ENCODE measurements at places on chromosomes 5 and 9. TPM values are rescaled to one million over a fixed set of nuclear protein-coding genes. Genes with fewer than 3 reads are reported as not detected.

FBP2 gene
- total RNA-seq: not detected

LNPEP gene
- 92.5 TPM for total RNA-seq

TGFBI gene
- total RNA-seq: 13.2 TPM

GRCh38 chr9:107711542-107711941 lies 222.0 kb upstream of the KLF4 start:
- DNase-seq: no peak
- no peaks in the 10 kb centered on the region for H3K4me1 ChIP-seq
- no peaks in the 10 kb centered on the region for H3K36me3 ChIP-seq

GDNF gene
- not detected for total RNA-seq

DNA sequence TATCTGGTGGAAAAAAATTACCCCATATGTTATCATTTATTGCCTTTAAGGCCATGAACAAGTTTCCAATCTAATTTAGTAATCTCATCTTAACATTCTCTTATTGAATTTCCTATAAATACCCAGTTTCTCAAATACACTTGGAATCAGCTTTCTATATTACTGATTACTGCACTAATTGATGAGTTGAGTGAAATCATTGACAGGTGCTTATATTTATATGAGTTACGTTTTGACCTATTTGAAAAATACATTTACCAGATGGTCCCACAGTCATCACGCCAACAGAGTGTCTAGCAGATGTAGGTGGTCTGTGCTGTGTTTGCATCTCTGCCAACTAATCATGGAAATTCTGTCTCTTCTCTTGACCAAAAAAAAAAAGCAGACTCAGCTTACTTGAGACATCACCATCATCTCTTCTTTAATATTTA lies 307.3 kb upstream of the NREP start:
- no peaks in the 10 kb centered on the region for H3K4me1 ChIP-seq
- no peak overlapping the region for H3K27ac ChIP-seq
- H3K27me3 ChIP-seq: no peaks in the 10 kb centered on the region
- no peak overlapping the region for H3K4me3 ChIP-seq
- H3K36me3 ChIP-seq: no peaks in the 10 kb centered on the region

- H3K4me1 ChIP-seq: no peaks in the 10 kb centered on the region
- H3K27me3 ChIP-seq: no peaks in the 10 kb centered on the region
- no peak overlapping the region for H3K27ac ChIP-seq
- DNase-seq: no peak
Measured at GRCh38 chr5:1402611-1403255, 42.5 kb downstream of the SLC6A3 start.

DNA sequence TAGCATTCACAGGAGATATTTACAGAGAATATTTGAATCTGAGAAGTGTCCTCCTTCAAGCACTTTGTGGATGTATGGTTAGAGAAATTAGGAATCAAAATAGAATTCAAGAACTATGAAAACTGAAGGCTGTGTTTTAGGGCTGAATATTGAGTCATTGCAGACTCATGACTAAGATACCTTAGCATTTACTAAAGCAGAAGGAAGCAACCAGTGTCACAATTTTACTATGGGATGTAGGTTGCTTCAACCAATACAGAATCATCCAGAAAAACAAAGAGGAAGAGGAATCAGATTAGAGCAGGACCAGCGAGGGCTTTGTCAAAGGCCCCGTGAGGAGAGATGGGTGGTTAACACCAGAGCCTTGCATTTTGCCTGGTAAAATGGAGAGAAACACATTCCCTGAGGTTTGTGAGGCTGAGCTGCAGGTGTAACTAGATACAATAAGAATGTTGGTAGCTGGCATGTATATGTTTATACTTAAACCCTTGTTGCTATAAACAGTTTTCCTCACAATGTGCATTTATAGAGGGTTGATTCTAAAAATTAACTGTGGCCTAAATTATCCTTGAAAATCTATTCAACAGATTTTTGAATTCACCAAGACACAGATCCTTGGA lies 518.1 kb downstream of the AGTPBP1 start:
- H3K27ac ChIP-seq: no peak overlapping the region
- DNase-seq: no peak
- no peaks in the 10 kb centered on the region for H3K36me3 ChIP-seq

- no peaks in the 10 kb centered on the region for H3K4me1 ChIP-seq
- no peak overlapping the region for H3K27ac ChIP-seq
- no peak for DNase-seq
- no peak overlapping the region for H3K4me3 ChIP-seq
- H3K36me3 ChIP-seq: no peaks in the 10 kb centered on the region
Measured at GRCh38 chr9:23740531-23740930, 85.5 kb downstream of the ELAVL2 start.

- H3K27ac ChIP-seq: no peak overlapping the region
- no peak overlapping the region for H3K4me3 ChIP-seq
- no peaks in the 10 kb centered on the region for H3K27me3 ChIP-seq
- H3K4me1 ChIP-seq: no peaks in the 10 kb centered on the region
Measured at GRCh38 chr9:97280755-97281330, 26.6 kb upstream of the CCDC180 start.

DNA sequence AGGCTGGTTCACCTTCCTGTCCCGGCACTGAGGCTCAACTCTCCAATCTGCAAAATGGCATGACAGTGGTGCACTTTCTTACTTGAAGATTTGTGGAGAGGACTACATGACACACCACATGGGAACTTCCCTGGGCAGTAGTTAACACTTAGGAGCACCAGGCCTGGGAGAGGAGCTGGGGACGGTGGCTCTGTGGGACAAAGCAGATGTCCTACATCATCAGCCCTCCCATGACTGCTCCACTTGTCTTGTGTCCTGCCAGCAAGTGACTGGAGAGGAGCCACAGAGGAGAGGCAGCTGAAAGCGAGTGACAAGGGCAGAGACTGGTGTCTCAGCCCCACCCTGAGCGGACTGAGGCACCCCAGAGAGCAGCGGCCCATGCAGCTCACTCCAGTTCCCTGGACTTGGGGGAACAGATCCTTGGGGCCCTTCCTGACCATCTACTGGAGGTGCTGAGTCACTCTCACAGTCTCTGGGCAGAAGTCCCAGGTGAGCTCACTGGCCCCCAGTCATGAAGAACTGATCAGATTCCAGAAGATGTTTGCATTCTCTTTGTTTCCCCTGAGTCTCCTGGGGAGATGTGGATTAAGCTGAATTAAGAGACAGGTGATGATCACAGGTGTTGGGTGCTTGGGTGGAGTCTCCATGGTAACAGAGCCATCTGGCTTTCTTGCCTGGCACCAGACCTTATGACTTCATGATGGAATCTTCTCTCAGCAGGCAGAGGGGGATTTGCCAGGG lies 13.2 kb upstream of the SLC25A48 start:
- H3K36me3 ChIP-seq: no peaks in the 10 kb centered on the region
- no peaks in the 10 kb centered on the region for H3K4me1 ChIP-seq
- no peaks in the 10 kb centered on the region for H3K27me3 ChIP-seq
- H3K27ac ChIP-seq: no peak overlapping the region
- H3K4me3 ChIP-seq: no peak overlapping the region

GRCh38 chr9:6484210-6484609 lies 71.2 kb downstream of the UHRF2 start:
- H3K27ac ChIP-seq: no peak overlapping the region
- DNase-seq: no peak
- no peaks in the 10 kb centered on the region for H3K27me3 ChIP-seq
- H3K4me3 ChIP-seq: no peak overlapping the region
- no peaks in the 10 kb centered on the region for H3K4me1 ChIP-seq

GRCh38 chr5:144089401-144090021 lies 80.9 kb downstream of the YIPF5 start:
- DNase-seq: no peak
- H3K27ac ChIP-seq: no peak overlapping the region
- H3K36me3 ChIP-seq: no peaks in the 10 kb centered on the region
- no peaks in the 10 kb centered on the region for H3K4me1 ChIP-seq
- no peak overlapping the region for H3K4me3 ChIP-seq

DNA sequence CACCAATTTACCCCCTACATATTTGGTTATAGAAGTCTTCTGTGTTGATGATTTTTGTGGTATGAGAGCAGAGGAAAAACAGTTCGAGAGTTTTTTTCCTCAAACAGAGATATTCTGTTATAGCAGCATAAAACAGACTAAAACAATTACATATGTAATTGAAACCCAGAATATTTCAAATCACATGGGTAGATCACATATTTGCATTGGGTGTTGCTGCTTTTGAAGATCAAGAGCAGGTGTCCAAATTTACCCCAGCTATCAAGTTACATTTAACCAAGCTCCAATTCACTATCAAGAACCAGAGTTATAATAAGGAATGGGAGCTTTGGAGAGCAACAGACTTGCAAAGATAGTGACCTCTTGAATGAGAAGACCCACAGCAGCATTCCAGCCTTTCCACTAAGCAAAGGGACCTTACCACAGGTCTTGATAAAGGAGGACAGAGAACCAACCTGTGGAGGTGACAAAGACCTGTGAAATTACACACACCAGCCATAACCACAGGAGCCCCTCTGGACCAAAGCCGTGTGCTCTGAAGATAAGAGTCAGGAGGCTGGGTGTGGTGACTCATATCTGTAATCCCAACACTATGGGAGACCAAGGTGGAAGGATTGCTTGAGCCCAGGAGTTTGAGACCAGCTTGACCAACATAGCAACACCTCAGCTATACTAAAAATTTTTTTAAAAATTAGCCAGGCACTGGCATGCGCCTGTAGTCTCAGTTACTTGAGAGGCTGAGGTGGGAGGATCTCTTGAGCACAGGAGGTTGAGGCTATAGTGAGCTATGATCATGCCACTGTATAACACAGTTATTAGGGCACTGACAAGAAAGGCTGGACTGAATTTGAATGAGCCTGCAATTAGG lies 4.0 kb upstream of the CCL28 start:
- H3K27ac ChIP-seq: no peak overlapping the region
- H3K4me3 ChIP-seq: no peak overlapping the region
- no peak for DNase-seq
- H3K36me3 ChIP-seq: no peaks in the 10 kb centered on the region
- no peaks in the 10 kb centered on the region for H3K27me3 ChIP-seq

ADGRV1 gene
- 0.22 TPM for total RNA-seq

FABP6 gene
- not detected for total RNA-seq

- H3K4me3 ChIP-seq: no peak overlapping the region
- H3K27me3 ChIP-seq: no peaks in the 10 kb centered on the region
- peaks cover 12% of the 10 kb centered on the region for H3K4me1 ChIP-seq
Measured at GRCh38 chr9:127455324-127455992, 4.1 kb downstream of the LRSAM1 start.

RNF183 gene
- not detected for total RNA-seq

DNA sequence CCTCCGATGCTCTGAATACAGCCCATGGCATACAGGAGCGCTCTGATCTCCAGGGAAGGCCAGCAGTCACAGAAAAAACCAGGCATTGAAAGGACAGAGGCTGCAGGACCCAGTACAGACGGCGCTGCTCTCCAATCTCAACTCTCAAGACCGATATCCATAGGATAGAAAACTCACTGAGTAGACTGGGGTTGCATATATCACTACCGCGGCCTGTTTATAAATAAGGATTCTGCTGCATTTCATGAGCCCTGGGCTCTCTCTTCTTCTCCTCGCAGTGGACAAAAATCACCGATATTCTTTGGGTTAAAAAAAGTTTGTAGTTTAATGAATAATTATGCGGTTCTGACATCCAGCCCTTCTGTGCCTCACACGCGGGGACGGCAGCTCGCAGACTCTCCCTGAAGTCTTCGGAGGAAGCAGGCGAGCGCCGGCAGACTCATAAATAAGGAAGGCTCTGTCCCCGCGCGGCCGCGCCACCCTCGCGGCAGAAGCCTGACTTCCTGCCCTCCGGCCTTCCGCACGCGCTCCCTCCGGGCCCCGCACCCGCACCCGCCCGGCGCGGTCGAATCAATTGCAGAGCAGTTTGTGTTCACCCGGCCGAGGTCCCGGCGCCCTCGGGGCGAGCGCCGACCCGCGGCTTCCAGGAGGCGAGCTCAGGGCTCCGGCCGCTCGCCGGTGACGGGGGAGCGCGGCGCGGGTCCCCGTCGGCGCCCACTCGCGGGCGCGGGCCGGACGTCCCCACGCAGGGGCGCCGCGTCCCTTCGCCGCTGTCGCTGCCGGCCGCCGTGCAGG lies at the start of gene FAM78A:
Gene FAM78A (minus strand): TSS at position 417 of the 795 bp plus-strand sequence. CDS start 331 bp downstream, at position 86.
- no peaks in the 10 kb centered on the region for H3K36me3 ChIP-seq
- H3K4me1 ChIP-seq: peaks cover 30% of the 10 kb centered on the region

TLR4 gene
- 0.83 TPM for total RNA-seq

GRCh38 chr5:139644646-139645429 lies 3.3 kb upstream of the CXXC5 start:
- no peak overlapping the region for H3K27ac ChIP-seq
- peaks cover 16% of the 10 kb centered on the region for H3K27me3 ChIP-seq
- H3K4me3 ChIP-seq: no peak overlapping the region
- H3K36me3 ChIP-seq: no peaks in the 10 kb centered on the region

DNA sequence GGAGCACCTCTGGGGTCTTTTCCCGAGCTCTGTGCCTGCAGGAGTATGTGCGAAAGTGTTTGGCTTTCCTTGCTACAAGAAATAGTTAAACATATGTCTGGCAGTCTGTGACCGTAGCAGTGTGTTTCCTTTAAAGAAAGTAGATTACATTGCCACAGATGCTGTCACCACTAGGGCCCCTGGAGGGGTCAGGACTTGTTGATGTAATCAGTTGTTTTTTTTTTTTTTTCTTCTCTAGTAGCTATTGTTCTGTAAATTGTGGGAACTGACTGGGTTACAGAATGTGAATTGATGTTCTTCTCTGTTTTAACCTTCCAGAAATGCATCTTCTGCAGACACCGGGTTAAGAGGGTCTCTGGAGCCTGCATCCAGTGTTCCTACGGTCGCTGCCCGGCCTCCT lies 345.6 kb downstream of the KDM4C start:
- H3K36me3 ChIP-seq: peaks cover 21% of the 10 kb centered on the region
- no peaks in the 10 kb centered on the region for H3K4me1 ChIP-seq
- no peak overlapping the region for H3K4me3 ChIP-seq
- DNase-seq: no peak
- H3K27me3 ChIP-seq: no peaks in the 10 kb centered on the region

DNA sequence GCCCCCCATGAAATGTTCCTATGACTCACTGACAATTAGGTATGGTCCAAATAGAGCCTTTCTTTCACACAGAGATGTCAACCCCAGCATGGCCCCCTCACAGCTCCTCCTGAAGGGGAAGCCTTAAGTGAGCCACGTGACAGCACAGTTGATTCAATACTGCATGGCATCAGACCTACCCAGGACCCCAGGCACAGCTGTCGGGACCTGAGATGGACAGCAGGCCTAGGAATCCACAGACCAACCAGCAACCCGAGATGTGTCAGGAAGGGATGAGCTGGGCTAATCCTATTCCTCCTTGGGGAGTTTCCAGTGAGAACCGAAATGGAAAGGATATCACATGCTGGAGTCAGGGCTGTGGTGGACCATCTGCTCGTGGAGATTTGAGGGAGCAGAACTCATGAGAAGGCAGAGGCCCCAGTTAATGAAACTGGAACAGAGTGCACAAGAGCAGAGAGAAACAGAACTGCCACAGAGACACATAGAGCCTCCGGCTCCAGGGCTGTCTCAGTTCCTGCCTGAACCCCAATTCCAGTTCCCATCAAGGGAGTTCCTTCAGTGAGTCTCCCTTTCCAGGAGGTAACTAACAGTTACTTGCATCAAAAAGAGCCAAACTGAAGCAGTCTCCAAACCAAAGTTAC lies 42.1 kb upstream of the SMIM23 start:
- no peak overlapping the region for H3K4me3 ChIP-seq
- H3K36me3 ChIP-seq: no peaks in the 10 kb centered on the region
- no peak for DNase-seq
- no peaks in the 10 kb centered on the region for H3K27me3 ChIP-seq
- no peak overlapping the region for H3K27ac ChIP-seq
